GM12878 (cell line): ENCODE measurements at places on chromosomes 2 and 18. TPM values are rescaled to one million over a fixed set of nuclear protein-coding genes. Genes with fewer than 3 reads are reported as not detected.

- H3K27ac ChIP-seq: no peak overlapping the region
- no peaks in the 10 kb centered on the region for H3K4me1 ChIP-seq
- no peak for DNase-seq
- no peaks in the 10 kb centered on the region for H3K36me3 ChIP-seq
Observed at GRCh38 chr2:68937346-68938055, 15.2 kb downstream of the GKN2 start.

GRCh38 chr2:192004188-192004963, 157.5 kb upstream of the CAVIN2 start:
- peak; percentile 40 for DNase-seq
- H3K36me3 ChIP-seq: no peaks in the 10 kb centered on the region
- H3K27ac ChIP-seq: peak overlapping the region; percentile 65
- no peaks in the 10 kb centered on the region for H3K27me3 ChIP-seq

DNA sequence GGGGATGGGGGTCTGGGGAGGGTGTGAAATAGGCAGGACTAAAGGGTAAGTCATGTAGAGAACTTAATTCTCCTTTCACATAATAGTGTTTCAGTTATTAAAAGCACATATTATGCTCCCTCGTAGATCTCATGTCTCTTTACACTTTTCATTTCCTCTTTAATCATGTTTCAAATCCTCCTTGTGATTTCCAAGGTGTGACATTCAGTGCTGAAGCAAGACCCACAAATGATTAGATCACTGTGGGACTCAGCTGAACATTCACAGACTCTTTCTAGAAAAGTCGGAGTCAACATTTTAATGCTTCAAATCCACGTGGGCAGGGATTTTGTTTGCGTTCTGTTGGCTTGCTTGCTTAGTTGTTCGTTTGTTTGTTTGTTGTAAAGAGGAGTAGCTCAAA, 34.7 kb upstream of the CALCRL start:
- peak; percentile 32 for DNase-seq
- no peak overlapping the region for H3K4me3 ChIP-seq
- H3K4me1 ChIP-seq: no peaks in the 10 kb centered on the region
- H3K27ac ChIP-seq: no peak overlapping the region
- no peaks in the 10 kb centered on the region for H3K36me3 ChIP-seq

DNA sequence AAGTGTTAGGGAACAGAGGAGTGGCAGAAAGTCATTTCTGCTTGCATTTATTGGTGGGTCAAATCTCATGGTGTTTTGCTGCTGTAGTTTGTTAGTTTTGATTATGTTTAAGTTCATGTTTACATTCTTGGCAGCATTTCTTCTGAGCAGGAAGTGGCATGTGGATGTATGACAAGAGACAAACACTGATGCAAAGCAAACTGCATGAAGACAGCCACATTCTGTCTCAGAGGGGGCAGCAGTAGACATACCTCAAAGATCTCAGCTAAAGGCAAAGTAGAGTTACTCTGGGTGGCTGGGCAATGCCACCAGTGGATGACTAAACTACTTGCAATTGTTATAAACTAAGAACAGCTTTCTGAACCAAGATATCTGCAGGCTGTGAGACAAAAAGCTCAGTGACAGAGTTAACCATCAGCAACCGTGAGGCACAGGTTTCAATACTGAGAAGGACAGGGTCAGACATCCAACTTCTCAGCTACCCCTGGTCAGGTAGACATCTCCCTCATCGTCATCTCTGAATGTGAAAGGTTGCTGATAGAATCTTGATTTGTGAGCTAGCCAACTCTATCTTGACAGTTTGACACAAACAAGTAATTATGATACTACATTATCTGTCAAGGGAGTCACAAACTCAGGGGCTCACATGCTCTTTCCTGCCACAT, 16.4 kb downstream of the GALNT3 start:
- no peak overlapping the region for H3K27ac ChIP-seq
- H3K4me1 ChIP-seq: no peaks in the 10 kb centered on the region
- H3K36me3 ChIP-seq: no peaks in the 10 kb centered on the region
- DNase-seq: no peak
- H3K27me3 ChIP-seq: no peaks in the 10 kb centered on the region

DNA sequence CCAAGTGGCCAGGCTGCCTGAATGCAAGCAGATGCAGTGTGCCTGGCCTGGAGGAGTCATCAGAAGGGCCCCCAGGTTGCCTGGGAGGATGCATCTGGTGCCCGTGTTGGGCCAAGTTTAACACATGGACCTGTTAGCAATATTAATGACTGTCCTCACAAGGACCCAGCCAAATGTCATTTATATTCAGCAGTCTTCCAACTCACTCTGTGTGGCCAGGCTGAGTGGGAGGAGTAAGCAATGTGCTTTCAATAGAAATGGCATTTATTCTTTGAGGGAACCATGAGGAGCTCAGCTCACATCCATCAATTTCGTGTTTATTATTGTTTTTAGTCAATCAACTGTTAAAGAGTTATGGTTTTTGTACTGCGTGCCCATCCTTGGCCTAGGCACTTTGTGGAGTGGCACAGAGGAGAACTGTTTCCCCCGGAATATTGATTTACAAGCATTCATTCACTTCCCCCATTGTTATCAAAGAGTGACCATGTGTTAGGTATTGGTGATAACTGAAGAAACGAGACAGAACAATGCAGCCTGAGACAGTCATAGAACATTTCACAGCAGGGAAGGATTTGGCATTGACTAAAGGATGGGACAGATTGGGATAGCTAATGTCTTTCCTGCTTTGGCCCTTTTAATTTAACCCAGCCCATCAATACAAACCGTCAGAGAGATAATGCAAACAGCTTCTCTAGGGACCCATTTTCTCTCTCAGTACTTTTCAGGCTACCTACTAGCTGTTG, 725.2 kb downstream of the TSN start:
- no peak for DNase-seq
- no peaks in the 10 kb centered on the region for H3K36me3 ChIP-seq
- no peaks in the 10 kb centered on the region for H3K4me1 ChIP-seq

GRCh38 chr2:170950221-170950761, 21.2 kb downstream of the GORASP2 start:
- H3K36me3 ChIP-seq: peaks cover 17% of the 10 kb centered on the region
- DNase-seq: peak; percentile 60
- no peak overlapping the region for H3K4me3 ChIP-seq
- peaks cover 22% of the 10 kb centered on the region for H3K4me1 ChIP-seq
- H3K27ac ChIP-seq: peak overlapping the region; percentile 76
- no peaks in the 10 kb centered on the region for H3K27me3 ChIP-seq

GRCh38 chr2:229714080-229714735, at the start of gene DNER:
DNER (minus strand) TSS chr2:229714555; CDS start chr2:229714423, 132 bp downstream.
- H3K4me3 ChIP-seq: no peak within 1 kb of the TSS
- peaks cover 8% of the 10 kb centered on the region for H3K27me3 ChIP-seq
- no peaks in the 10 kb centered on the region for H3K36me3 ChIP-seq

DNA sequence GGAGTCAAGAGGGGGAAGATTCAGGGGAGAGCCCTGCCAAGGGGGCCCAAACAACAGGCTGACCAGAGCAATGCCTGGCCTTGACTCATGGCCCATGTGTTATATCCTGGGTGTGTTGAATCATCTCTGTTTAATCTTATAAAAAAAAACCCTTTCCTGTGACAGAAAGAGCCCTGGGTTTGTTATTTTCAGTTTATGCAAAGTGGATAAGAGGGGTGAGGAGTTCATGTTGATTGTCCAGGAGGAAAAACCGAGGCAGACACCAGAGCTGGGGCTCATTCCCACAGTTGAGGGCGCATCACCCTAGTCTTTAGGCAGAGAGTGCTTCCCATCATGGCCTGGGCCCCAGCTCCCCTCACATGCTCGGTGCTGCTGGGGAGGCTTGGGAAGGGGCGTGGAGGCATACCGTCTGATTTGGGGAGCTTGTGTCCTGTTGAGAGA, 30.9 kb upstream of the IL37 start:
- peak overlapping the region; percentile 75 for H3K27ac ChIP-seq
- no peak for DNase-seq
- no peaks in the 10 kb centered on the region for H3K36me3 ChIP-seq
- no peak overlapping the region for H3K4me3 ChIP-seq
- no peaks in the 10 kb centered on the region for H3K27me3 ChIP-seq

DNA sequence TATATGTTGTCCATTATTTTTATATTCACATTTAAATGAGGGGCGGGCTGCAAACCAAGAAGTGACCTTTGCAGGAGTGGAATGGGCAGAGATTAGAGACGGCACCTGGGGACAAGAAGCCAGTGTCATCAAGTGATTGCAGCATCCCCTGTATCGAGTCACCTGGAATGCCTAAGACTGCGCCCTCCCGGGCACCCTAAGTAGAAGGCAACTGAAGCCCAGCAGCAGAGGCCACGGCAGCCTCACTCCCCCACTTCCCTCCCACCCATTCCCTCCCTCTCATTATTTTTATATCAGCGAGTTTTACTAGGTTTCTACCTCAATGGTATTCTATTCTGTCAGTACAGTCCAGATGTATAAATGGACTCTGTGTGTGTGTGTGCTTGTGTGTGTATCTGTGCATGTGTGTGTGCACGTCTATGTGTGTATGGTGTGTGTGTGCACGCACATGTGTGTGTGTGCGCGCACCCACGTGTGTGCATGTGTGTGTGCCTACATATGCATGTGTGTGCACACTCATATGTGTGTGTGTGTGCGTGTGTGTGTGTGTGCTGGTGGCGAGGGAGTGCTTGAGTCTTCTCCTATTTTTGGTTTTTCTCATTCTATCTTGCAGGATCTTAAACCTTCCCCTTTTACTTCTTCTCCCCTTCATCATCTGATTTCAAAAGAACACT, 106.8 kb upstream of the SLC66A3 start:
- no peak for DNase-seq
- H3K36me3 ChIP-seq: no peaks in the 10 kb centered on the region
- H3K27me3 ChIP-seq: peaks cover 4% of the 10 kb centered on the region; the same call in 1 of the 2 replicates
- no peak overlapping the region for H3K4me3 ChIP-seq

- H3K4me1 ChIP-seq: peaks cover 8% of the 10 kb centered on the region; the same call in 1 of the 2 replicates
- DNase-seq: no peak
- H3K27ac ChIP-seq: peak overlapping the region; percentile 75
- H3K27me3 ChIP-seq: no peaks in the 10 kb centered on the region
Observed at GRCh38 chr2:218567797-218568189, 358 bp downstream of the USP37 start.

DNA sequence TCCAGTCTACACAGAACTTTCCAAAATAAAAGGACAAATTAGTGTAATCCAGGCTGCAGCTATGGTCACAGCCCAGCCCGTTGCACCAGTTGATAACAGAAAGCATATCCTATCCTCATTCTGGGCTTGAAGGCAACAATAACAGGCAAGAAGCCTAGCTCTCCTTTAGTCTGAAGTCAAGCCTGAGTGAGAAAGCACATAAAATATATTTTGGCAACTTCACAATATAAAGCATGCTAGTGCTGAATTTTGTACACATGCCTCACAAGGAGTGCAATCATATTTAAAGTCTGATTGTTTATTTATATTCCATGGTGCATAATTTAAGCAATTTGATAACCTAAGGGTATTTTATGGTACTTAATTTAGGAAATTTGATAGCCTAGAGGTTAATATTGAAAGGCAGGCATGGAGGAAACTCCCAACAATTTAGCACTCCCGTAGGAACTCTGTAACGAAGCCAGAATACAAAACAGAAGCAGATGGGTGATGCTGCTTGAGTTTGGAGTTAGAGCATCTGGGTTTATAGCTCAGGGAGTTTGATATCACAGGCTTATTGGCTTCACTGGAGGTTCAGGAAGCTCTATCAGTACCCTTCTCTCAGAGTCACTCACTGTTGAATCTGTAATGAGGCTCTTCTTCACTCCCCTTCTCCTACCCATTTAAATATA, 1199.1 kb upstream of the GYPC start:
- H3K27ac ChIP-seq: no peak overlapping the region
- no peak for DNase-seq
- H3K4me3 ChIP-seq: no peak overlapping the region
- H3K27me3 ChIP-seq: no peaks in the 10 kb centered on the region
- H3K4me1 ChIP-seq: 0 out of 2 replicates have a peak, but pooled peaks cover 7% of the 10 kb centered on the region

DNA sequence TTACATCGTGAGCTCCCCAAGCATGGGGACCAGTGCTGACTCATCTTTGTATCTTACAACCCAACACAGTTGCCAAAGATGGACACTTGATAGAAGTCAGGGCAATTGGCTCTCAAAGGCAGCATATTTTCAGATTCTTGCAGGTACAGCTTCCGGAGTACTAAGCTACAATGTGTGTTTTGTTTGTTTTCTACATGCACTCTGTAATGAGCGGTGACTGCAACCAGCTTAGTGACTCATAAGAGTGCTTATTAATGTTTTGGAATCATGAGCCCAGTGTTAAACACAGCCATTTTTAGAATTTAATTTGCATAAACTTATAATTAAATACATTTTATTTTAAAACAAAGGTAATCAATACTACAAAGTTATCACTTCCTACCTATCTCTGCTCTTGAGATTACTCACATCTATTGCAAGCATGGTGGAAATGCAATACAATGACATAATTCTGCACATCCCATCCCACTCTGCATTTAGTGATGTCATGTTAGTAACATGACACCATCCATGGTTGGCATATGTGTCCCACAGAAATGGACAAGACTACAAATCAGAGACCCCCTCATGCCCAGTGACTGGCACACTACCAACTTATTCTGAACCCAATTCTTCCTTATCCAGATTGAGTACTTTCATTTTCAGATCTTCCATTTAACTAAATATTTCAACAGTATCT, 399.8 kb upstream of the ST6GAL2 start:
- no peak overlapping the region for H3K27ac ChIP-seq
- no peaks in the 10 kb centered on the region for H3K4me1 ChIP-seq
- no peak overlapping the region for H3K4me3 ChIP-seq
- no peaks in the 10 kb centered on the region for H3K27me3 ChIP-seq
- no peaks in the 10 kb centered on the region for H3K36me3 ChIP-seq

Gene TTC31
- 27.3 and 30.5 TPM in 2 replicates for total RNA-seq

Gene RGPD6
- 3.1 and 12.5 TPM in 2 replicates for total RNA-seq

Gene PAX8
- total RNA-seq: 1.2 and 1.5 TPM in 2 replicates

Gene MRPS9
- total RNA-seq: 39.1 and 39.7 TPM in 2 replicates
